ENCODE measurements at places on chromosomes 6 and 20. TPM values are rescaled to one million over a fixed set of nuclear protein-coding genes. Genes with fewer than 3 reads are reported as not detected.

The ACTR5 gene
- 5.1 TPM for polyA plus RNA-seq

The MMP24OS gene
- polyA plus RNA-seq: 101 TPM

The XKR7 gene
- polyA plus RNA-seq: 16.0 TPM

The GID8 gene
- 45.2 TPM for polyA plus RNA-seq

The SOX4 gene
- polyA plus RNA-seq: 231 TPM

The RNF39 gene
- not detected for polyA plus RNA-seq

The BACH2 gene
- 4.5 TPM for polyA plus RNA-seq

Measured in brain (organoid and tissue), 16 donors.